ENCODE measurements at places on chromosomes 12 and 14. TPM values are rescaled to one million over a fixed set of nuclear protein-coding genes. Genes with fewer than 3 reads are reported as not detected.

SERPINA3 gene
- 0.19 TPM for polyA plus RNA-seq

- DNase-seq, result no peak
Observed at GRCh38 chr12:14273913-14274311, 91.6 kb upstream of the ATF7IP start.

GRCh38 chr14:34257505-34257904, 204.5 kb downstream of the SPTSSA start:
- DNase-seq, result no peak

GRCh38 chr12:99027461-99027860, 382.4 kb downstream of the APAF1 start:
- no peak for DNase-seq

DNA sequence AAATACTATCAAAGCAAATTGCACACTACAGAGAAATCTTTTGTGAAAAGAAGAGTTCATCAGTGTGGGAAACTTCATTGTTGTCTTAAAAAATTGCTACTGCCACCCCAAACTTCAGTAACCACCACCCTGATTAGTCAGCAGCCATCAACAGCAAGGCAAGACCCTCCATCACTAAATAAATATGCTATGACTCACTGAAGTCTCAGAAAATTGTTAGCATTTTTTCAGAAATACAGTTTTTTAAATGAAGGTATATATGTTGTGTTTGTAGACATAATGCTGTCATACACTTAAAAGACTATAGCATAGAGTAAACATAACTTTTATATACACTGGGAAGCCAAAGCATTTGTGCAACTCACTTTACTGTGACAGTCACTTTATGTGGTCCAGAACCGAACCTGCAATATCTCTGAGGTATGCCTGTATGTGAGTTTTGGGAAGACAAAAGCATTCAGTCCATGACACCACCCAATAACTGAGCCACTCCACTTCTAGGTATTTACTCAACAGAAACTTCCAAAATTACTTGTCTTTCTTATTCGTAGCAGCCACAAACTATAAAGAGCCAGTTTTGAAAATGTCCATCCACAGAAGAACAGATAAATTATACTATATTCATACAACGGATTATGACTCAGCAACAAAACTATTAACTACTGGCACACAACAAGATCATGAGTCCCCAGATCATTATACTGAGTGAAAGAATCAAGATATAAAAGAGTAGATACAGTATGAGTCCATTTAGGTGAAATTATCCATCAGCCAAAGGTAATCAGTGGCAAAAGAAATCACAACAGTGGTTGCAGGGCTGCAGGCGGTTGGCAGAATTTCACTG, 649.6 kb downstream of the BCL11B start:
- DNase-seq, result no peak

GRCh38 chr12:5808981-5809380, 136.1 kb downstream of the ANO2 start:
- DNase-seq, result no peak

DNA sequence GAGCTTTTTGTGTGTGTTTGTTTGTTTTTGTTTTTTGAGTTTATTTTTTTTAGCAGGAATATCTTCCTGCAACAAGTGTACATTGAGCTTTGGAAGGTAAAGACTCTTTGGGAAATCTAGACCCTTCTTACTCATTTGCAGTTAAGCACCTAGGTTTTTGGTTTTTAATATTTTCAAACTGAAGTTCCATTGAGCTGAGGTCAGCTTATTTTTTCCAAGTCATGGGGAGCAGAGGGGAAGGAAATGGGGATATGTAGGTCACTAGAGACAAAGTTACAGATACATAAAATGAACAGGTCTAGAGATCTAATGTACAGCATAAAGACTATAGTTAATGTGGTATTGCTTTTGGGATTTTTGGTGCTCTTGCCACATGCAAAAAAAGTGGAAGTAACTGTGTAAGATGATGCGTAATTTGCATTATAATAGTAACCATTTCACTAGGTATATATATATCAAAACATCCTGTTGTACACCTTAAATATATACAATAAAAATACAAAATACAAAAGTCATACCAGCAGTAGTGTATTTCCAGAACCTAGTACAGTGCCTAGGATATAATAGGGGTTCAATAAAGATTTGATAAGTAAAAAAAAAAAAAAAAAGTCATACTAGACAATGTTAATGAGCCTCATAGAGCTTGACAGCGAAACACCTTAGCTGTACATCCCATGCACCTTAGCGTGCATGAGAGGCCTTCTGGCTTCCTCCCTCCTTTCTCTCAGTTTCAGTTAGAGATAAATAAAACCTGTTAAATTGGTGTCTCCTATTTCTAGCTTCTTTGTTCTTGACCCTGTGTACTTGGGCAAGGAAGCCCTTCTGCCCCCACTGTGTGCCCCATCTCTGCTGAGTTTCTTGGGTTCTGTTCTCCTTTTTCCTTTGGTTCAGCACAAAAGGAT, 22.7 kb downstream of the CGRRF1 start:
- no peak for DNase-seq

GRCh38 chr12:95259368-95259767, 41.8 kb downstream of the VEZT start:
- DNase-seq, result no peak

Data from right renal cortex interstitium (tissue), 3 donors.